ENCODE measurements at places on chromosomes 1 and 21.

DNA sequence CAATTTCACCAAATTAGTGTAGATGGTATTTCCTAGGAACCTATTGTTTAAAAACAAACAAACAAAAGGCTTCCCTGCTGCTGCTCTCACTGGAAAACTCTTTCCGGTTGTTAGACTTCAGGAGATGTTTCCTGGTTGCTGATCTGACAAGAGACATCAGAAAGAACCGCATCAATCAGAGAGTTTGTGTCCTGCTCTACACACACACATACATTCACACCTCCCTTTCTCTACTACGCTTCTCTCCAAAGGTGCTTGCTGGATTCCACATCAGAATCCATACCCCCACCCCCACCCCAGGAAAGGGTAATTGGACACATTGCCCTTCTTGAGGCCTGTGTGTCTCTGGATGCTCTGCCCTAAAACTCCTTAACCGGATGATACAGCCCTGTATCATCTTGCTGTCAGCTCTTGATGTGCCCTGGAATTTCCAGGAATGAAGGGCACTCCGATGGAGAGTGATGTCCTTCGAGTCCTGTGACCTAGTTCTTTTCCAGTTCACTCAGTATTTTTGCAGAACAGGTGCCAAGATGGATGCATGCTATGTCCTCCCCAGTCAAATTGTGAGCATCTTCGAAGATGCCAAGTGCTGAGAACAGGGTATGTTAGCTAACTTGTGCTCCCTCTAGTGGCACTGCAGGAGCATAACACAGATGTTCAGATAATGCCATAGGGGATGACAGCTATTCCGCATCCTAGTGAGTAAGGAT is 113.7 kb upstream of the SLC35F3 start:
- peak; percentile 29 for DNase-seq

GRCh38 chr1:42658877-42659337 is 684 bp downstream of the PPIH start:
- no peak for DNase-seq

- DNase-seq: no peak
These were observed 12.5 kb downstream of the MAST2 start for GRCh38 chr1:45815667-45816458.

- no peak for DNase-seq
These were observed 424.4 kb upstream of the RUNX1 start for GRCh38 chr21:35473496-35473895.

DNA sequence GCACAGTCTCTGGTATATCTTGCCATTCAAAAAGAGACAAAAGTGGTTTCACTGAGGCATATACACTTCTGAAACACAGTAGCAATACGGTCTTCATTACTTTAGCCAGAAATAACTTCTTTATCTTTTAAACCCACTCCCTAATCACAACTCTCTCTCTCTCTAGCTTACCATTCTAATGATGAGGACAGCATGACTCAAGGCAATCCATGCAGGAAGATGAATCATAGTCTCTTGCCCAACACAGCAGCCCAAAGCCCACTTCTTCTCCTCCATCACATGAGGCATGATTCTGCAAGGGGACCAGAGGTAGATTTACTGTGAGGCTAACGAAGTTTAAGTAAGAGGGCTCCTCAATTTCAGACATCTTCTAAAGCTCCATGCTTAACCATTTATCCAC is 285.0 kb upstream of the NR5A2 start:
- no peak for DNase-seq

DNA sequence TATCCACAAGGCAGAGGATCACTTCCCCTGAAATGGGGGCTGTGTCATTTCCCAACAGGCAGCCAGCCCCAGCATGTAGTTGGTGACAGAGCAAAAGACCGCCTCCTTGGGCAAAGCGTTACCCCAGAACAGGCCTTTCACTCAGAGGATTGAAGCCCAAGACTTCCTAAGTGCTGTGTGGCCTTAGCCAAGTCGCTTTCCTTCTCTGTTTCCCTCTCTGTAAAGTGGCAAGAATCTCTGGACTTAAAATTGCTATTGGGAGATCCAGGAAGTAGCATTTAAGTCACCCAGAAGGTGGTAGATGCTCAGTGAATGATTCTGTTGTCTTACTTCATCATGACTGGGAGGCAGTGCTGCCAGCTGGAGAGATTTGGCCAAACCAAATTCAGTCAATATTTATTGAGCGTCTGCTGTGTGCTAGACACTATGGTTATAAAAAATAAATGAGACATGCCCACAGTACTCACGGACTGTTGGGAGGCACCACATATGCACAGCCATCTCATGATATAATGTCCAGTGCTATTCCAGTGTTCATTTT is 35.3 kb downstream of the NIPAL3 start:
- no peak for DNase-seq

- no peak for DNase-seq
These were observed 50.5 kb downstream of the OMA1 start for GRCh38 chr1:58496042-58496441.

DNA sequence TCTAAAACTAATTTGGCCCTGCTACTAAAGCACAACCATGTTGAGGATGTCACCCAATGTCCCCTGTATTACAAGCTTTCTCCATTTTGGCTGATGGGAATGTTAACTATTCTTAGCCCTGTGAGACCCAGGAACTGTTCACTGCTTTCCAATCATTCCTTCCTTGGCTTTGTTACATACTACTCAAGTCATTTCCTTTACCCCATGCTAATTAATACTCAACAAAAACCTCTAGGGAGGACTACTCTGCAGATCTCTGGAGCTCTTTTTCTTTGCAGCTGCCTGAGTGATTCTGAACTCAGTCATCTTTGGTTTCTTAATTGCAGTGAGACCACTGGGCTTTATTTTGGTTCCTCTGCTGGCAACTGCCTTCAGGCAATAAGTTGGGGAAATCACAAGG is 23.3 kb upstream of the RPE65 start:
- no peak for DNase-seq

- no peak for DNase-seq
These were observed 78.7 kb downstream of the ATP1A1 start for GRCh38 chr1:116451702-116452101.

GRCh38 chr1:8055973-8056372 is 29.9 kb upstream of the ERRFI1 start:
- DNase-seq: no peak

- DNase-seq: no peak
These were observed 12.7 kb downstream of the TMCO4 start for GRCh38 chr1:19786988-19787423.

- DNase-seq: no peak
These were observed 3881.6 kb downstream of the SRGAP2C start for GRCh38 chr1:125066385-125066784.

DNA sequence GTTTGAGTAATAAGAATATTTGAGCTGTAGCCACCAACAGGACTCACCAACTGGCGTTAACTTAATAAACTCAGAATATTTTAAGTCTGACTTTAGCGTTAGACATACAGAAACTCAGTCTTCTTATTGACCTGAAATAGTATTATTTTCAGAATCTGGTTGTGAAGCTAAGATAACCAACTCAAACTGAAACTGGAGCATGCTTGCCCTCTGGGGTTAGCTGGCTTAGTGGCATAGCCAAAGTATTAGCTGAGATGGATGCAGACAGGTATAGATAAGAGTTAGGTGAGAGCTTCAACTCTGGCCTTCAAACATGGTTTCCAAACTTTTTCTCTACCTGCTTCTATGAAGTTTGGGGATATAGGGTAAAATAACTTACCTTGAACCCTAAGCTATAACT is 40.5 kb downstream of the AMY1C start:
- no peak for DNase-seq

GRCh38 chr1:115565791-115566190 is 76.0 kb upstream of the VANGL1 start:
- no peak for DNase-seq

GRCh38 chr1:214004795-214005194 is 17.0 kb downstream of the PROX1 start:
- no peak for DNase-seq
